Activated naive CD8-positive, alpha-beta T cell treated with anti-CD3 and anti-CD28 coated beads for 36 hours (primary cell): ENCODE measurements at places on chromosomes 12 and 14.

- DNase-seq = no peak
Observed at GRCh38 chr12:18074001-18074400, 16.0 kb downstream of the RERGL start.

GRCh38 chr12:126247936-126248335 lies 1182.7 kb downstream of the AACS start:
- no peak for DNase-seq

DNA sequence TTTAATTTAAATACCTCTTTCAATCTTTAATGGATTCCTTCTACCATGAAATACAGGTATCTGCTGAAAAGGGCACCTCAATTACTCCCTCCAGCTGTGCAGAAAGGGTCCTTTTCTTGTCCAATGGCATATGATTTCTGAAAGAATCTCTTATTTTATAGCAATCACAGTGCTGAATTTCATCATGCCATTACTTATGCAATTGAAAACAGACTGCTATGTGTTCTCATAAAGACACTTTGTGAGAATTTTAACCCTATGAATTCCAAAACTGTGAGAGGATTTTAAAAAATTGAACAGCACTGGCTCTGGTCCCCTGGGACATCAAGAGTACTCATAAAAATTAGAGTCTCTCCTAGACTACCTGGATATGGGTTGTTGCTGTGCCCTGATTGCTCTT lies 45.9 kb upstream of the CNOT2 start:
- DNase-seq = no peak

GRCh38 chr12:99957866-99958466 lies 26.8 kb downstream of the ANKS1B start:
- DNase-seq = no peak

GRCh38 chr12:118059341-118060191 lies 1.4 kb downstream of the WSB2 start:
- no peak for DNase-seq

DNA sequence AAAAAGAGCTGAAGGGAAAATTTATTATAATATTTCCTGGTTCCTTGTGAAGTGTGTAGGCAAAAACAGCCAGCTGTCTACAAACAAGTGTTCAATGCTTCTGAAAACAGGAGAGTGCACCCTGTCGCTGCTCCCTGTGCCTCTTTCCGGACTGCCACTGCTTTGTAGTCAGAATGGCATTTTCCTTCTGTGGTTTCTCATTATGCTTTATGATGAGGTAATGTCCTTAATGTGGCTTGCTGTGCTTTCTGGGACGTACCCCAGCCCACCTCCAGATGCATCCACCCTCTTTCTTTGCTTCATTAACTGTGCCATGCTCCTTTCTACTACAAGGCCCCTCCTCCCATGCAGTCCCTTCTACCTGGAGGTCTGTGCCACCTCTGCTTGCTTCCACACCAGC lies 148.1 kb downstream of the SYT1 start:
- DNase-seq = no peak

- no peak for DNase-seq
Observed at GRCh38 chr12:94401326-94401725, 58.3 kb downstream of the CEP83 start.

- DNase-seq = no peak
Observed at GRCh38 chr12:23662966-23663365, 286.5 kb downstream of the SOX5 start.

- DNase-seq = no peak
Observed at GRCh38 chr12:122868471-122869177, 27.3 kb downstream of the VPS37B start.

DNA sequence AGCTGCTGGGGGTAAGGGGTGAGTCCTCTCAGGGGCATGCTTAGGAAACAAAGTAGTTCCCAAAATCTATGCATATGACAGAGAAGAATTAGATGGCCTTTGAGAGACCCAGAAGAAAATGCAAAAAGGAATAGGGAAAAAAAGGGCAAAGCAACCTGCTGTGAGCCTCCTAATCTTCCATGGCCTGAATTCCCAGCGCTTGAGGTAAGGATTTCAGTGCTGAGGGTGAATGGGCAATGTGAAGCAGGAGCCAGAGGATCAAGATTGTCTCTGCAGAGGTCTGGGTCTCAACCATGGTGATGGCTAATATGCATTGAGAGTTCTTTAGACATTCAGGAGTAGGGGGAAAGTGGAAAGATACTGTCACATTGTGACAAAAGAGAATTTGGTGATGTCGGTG lies 31.5 kb downstream of the GPR65 start:
- DNase-seq = no peak

DNA sequence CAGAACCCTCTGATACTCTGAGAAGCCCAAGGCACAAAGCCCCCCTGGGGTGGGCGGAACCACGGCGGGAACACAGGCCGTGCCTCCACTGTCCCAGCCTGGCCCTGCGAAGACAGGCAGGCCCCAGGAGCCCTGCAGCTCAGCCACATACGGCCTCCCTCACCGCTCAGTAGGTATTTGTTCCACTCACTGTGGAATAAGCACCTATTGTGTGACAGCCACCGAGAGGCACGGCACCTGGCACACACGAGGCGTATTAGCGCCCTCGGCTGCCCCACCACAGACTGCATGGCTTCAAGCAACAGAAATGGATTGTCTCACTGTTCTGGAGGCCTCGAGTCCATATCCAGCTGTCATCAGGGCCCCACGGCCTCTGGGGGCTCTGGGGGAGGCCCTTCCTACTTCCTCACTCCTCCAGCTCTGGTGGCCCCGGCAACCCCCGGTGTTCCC lies 66.3 kb downstream of the NCOR2 start:
- no peak for DNase-seq

DNA sequence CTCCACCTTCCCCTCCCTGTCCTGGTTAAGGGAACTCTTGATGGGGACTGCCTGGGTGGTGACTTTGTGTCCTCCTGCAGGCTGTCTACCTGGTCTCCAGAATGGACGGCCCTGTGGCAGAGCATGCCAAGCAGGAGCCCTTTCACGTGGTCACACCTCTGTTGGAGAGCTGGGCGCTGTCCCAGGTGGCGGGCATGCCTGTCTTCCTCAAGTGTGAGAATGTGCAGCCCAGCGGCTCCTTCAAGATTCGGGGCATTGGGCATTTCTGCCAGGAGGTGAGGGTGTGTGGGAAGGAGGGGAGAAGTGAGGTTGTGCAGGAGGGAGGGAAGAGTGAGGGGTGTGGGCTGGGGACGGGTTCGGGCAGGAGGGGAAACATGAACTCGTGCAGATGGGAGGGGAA lies 5.7 kb downstream of the SDSL start:
- DNase-seq = no peak

DNA sequence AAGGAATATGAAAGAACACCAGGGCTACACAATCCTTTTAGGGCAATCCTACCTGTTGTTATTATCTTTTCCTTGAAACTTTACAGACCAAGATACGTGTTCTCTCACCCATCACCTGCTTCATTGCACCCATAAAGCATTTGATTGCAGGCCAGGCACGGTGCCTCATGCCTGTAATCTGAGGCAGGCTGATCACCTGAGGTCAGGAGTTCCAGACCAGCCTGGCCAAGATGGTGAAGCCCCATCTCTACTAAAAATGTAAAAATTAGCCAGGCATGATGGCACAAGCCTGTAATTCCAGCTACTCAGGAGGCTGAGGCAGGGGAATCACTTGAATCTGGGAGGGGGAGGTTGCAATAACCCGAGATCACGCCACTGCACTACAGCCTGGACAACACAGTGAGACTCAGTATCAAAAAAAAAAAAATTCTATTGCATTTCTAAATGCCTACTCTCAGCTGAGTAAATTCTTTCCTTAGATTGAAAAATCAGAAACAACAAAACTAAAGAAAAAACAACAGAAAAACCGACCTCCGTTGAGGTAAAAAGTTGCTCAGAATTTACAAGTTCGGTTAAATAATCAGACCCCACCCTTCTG lies 183.7 kb upstream of the TMEM132C start:
- no peak for DNase-seq

DNA sequence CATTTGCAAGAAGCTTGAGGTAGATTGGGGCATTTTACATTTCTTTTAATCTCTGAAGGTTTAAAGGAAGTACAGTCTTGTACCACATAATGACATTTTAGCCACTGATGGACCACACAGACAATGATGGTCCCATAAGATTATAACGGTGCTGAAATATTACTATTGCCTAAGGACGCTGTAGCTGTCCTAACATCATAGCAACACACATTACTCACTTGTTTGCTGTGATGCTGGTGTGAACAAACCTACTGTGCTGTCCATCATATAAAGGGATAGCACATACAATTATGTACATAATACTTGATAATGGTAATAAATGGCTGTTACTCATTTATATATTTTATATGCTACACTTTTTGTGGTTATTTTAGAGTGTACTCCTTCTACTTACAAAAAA lies 127.1 kb upstream of the CPNE8 start:
- no peak for DNase-seq

DNA sequence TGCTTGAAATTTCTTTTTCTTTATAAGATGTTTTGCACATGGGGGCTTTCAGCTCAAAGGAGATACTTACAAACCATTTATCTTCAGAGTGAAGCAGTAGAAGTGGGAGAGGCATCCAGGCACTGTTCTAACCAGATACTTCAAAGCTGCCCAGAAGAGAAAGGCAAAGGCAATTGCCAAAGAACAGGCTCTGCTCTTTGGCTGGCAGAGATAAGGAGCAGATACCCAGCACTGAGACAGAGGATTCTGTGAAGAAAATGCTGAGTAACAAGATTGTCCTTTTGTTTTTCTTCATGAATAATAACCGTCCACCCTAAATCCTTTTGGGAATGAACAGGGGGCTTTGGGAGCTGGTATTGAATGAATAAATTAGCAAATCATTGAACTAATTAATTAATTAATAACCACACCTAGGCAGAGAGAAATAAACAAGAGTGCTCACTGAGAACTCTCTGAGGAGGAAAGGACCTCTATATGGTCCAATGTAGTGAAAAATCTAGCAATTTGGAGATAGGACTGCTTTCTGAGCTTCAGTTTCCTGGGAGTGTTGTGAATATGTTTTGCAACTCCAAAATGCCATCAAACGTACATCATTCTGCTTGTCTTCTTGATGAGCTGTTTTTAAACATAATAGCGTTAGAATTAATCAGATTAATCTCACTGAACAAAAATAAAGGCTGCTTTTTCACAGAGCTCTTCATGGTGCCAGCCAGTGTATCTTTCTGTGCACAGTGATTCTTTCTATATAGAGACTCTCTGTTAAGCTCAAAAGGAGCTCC lies 192.8 kb upstream of the AMIGO2 start:
- no peak for DNase-seq

DNA sequence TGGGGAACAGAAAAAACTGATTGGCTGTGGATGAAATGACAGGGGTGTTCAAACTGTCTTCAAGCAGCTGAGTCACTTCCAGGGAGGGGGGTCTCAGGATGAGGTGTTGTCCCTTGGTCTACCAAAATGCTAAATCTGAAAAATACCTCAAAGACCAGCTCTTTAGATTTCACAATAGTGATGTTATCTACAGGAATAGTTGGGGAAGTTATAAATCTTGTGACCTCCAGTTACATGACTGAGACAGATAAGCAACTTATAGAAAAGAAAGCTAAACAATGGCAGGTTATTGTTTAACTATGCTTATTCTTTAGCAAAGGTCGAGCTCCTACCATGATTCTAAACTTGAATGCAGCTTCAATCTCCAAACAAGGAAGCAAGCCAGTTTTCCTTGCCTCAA lies 125.4 kb downstream of the SYT10 start:
- DNase-seq = no peak

DNA sequence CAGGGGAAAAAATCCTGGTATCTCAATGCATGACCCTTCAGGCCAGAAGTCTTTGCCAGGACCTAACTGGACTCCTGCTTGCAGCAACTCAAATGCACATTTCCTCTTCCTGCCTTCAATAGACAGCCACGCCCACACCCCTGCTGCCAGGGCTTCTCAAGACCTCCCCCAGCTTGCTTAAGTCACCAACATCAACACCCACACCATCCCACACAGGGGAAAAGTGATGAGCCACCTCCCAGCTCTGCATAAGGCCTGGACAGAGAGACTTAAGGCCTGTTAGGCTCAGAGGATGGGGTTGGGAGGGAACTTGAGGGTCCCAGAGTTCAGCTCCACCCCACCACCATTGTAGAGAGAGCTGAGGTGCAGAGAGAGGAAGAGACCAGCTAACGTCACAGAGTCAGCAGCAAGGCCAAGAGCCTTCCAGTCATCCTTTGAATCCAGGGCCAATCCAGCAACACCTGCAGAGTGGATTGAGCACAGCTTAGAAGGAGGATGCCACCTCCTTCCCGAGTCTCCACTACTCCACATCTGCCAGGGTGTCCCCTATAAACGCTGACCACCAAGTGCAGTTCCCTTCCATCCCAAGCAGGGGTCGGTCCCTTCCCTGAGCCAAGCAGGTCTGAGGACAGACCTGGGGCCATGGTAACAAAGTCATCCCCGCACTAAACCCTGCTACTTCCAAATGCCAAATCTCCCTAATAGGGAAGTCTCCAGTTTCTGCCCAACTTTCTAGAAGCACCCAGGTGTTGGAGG lies 50.0 kb downstream of the KDM2B start:
- DNase-seq = peak; percentile 68

- no peak for DNase-seq
Observed at GRCh38 chr12:58211211-58211610, 269.8 kb downstream of the ATP23 start.

DNA sequence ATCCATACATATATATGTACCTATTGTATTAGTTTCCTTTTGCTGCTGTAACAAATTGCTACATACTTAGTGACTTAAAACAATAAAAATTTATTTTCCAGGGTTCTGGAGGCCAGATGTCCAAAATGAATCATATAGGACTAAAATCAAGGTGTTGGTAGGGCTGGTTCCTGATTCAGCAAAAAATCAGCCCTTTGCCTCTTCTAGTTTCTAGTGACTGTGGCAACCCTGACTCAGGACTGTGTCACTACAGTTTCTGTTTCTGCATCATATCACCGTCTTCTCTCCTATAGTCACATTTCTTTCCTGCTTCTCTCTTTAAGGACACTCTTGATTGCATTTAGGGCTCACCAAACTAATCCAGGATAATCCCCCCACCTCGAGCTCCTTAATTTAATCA lies 386.3 kb upstream of the TBX3 start:
- DNase-seq = no peak

DNA sequence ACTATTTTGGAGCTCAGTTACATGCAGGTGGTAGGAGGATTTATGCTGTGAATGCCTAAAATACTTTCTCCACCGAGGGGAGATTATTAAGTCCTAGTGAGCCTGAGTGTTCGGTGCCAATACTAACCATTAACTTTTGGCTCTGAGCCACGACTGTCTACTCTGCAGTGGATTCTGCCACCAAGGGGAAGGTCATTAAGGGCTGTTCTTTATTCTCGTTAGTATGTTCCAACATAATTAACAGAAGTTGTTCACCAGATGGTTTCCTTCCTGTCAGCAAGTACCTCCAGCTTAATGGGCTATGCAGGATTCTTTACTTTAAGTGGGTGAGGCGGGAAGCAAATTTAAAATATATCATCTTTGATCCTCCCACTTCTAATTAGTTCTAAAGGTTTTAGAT lies 326.3 kb downstream of the BMP4 start:
- DNase-seq = no peak

- no peak for DNase-seq
Observed at GRCh38 chr14:105471297-105471821, 3.3 kb upstream of the CRIP2 start.

- no peak for DNase-seq
Observed at GRCh38 chr14:21309238-21309636, 29.4 kb downstream of the RPGRIP1 start.

GRCh38 chr12:114711689-114712152 lies 27.7 kb upstream of the TBX3 start:
- DNase-seq = no peak

- no peak for DNase-seq
Observed at GRCh38 chr14:51806026-51807023, 54.1 kb upstream of the GNG2 start.
